Right renal pelvis (tissue), 4 donors: ENCODE measurements at places on chromosomes 4 and X. TPM values are rescaled to one million over a fixed set of nuclear protein-coding genes. Genes with fewer than 3 reads are reported as not detected.

SLC6A14 gene
- polyA plus RNA-seq: 0.17 TPM

BEX2 gene
- 83.2 TPM for polyA plus RNA-seq

FGB gene
- polyA plus RNA-seq: 142 TPM

CPZ gene
- polyA plus RNA-seq: 20.1 TPM

GLUD2 gene
- 5.2 TPM for polyA plus RNA-seq

DNA sequence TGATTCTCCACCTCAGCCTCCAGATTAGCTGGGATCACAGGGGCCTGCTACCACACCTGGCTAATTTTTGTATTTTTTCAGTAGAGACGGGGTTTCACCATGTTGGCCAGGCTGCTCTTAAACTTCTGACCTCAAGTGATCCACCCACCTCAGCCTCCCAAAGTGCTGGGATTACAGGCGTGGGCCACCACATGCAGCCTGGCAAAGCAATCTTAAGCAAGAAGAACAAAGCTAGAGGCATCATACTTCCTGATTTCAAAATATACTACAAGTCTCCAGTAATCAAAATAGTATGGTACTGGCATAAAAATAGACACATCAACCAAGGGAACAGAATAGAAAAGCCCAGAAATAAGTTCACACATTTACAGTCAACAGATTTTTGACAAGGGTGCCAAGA, 12.8 kb upstream of the F8A1 start:
- no peak for DNase-seq

DNA sequence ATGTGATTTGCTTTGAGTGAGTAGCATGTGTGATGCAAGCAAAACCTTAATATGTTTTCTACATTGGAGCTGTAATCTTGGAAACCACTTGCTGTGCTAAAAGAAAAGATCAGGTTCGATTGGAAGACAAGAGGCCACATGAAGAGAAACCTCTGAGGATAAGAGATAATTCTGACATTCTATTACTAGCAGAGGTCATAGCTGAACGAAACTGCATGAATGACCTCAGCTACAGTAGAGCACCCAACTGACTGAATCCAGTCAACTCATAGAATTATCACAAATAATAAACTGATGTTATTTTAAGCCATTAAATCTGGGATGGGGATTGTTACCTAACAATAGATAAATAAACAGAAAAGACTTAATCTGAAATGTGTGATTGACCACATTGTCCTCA, 147.1 kb downstream of the CAMK2D start:
- DNase-seq: no peak

DNA sequence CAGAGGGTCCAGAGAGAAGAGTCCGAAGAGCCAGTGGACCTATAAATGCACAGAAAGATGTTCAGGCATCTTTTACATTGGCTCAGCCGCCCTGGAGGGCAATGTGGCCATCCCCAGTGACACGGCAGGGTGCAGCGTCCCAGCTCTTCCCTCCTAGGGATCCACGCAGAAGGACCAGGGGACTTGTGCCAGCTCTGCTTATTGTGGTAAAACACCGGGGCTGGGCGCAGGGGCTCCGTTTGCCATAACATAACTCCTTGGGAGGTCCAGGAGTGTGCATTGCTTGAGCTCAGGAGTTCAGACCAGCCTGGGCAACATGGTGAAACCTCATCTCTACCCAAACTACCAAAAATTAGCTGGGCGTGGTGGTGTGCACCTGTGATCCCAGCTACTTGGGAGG, 70.2 kb downstream of the CPZ start:
- no peak for DNase-seq

- no peak for DNase-seq
These were observed 23.2 kb downstream of the RELL1 start for GRCh38 chr4:37662861-37663390.

- no peak for DNase-seq
These were observed 41.2 kb upstream of the SMAD1 start for GRCh38 chr4:145440292-145441007.

DNA sequence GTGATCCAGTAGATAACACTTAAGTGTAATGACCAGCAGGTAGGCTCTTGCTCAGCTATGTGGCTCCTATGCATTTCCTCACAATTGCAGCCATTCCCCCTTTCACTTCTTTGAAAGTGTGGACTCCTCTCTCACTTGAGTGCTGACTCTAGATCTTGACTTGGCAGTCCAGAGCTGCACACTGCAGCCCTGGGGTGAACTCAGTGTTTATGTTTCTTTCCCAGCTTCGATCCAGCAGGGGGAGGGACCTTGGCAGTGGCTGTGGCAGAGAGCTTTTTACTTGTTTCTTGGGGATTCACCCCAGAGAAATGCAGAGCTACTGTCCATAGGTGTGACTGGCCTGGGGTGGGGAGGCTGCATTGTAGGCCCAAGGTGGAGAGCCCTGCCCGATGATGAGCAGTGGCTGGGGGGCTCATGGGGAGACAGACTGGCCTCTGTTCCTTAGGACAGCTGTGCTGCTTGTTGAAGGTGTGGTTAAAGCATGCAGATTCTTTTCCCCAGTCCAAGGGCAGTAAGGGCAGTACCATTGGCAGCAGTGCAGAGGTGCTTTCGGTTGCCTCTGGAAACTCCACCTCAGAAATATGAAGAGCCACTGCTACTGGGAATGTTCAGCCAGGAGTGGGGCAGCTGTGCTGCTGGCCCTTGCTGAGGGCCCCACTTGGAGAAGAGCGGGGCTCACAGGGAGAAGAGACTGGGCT, 134.7 kb downstream of the SH3BGRL start:
- no peak for DNase-seq

DNA sequence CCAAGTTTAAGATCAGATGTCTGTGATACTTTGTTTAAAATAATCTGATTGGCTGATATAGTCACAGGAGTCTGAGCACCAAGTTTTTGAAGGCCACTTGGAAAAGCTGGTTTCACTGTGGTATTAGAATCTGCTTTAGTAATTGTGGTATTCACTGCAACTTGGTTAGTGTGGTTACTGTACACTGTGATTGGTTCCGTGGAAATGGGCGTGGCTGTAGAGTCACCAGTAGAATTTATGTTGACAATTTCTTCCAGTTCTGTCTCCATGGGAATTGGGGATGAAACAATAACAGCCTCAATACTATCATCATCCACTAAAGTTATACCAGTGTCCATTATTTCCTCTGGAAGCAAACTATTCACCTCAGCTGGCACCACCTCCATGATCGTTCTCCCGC, 26.2 kb downstream of the LIN54 start:
- DNase-seq: no peak

GRCh38 chr4:125315576-125316400, 1.0 kb downstream of the FAT4 start:
- DNase-seq: no peak

DNA sequence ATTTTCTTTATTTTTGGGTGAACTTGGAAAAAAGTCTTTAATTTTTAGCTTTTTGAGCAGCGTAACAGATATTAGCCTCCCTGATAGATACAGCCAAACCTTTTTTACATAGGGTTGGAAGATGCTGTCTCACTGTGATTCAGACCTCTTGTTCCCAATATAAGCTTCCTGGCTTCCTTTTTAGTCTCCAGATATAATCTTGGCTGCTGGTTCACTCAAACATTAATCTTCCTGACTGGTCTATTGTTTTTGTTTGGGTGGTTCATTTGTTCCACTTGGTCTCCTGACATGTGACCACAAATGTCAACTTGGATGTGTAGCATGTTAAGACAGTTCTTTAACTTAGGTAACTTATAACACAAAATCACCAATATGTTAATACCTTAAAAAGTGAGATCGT, 23.0 kb downstream of the RPA4 start:
- DNase-seq: no peak

DNA sequence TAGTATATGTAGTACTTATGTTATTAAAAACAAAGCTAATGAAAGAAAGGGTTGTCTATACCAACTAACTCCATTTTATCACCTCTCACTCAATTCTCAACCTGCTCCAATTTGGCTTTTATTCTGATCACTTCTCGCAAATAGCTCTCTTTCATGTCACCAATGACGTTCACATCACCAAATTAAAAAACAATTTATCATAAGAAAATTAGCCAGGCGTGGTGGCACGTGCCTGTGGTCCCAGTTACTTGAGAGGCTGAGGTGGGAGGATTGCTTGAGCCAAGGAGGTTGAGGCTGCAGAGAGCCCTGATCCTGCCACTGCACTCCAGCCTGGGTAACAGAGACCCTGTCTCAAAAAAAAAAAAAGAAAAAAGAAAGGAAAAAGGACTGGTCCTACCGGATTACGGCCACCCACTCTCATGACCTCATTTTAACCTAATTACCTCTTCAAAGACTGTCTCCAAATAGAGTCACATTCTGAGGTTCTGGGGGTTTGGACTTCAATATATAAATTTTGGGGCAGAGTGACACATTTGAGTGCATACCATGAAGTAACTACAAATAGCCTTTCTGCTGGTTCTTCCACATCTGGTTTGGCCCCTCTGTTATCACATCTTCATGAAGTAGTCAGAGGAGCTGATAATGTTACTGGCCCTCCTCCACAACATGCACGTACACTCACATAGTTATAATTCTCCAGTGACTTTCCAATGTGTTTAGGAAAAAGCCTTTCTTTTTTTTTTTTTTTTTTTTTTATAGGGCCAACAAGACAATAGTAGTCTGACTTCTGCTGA, 15.8 kb upstream of the RBMX start:
- no peak for DNase-seq

DNA sequence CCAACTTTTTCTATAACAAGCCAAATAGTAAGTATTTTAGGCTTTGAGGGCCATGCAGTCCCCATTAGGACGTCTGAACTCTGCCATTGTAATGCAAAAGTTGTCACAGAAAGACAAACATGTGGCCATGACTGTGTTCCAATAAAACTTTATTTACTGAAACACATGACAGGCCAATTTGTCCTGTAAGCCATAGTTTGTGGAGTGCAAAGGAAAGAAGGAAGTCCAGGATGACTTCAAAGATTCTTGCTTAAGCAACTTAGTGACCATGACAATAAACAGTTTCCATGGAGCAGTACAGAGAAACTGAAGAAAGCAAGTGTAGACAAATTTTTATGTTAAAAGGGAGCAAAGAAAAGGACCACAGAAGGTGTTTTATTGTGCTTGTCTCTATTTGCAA, 35.0 kb upstream of the MYOZ2 start:
- DNase-seq: no peak

DNA sequence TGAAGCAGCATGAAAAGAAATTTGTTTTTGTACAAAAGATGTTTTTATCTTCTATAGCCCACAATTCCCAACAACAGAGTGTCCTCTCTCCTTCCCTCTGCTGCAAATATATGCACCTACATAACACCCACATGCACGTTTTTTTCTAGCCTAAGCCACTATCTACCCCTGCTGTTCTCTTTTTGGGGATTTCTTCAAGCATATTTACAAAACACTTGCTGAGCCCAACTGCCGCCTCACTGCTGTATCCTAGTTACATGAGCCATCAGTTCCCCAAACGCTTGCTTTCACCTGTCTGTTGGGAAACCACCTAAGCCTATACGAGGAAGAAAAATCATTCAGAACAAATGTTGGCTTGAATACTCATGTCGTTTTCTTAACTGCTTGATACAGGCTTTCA, 127.2 kb downstream of the CHRNA9 start:
- DNase-seq: no peak

DNA sequence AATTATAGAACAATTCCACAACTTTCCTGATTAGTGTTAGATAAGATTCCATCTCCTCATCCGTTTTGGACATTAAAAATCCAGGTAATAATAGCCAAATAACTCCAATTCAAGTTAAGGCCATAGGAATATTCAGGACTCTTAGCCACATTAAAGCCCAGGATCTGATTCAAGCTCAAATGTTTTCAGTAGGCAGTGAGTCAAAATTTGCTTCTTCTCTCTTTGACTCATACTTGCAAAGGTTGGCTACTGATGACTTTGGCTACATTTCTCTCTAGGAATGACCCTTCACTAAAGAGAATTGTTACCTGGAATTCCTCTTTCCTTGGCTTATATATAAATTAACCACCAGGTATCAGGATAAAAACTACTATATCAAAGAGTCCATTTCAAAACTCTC, 354.9 kb upstream of the HS3ST1 start:
- no peak for DNase-seq

GRCh38 chrX:153598541-153599191, at the start of gene CCNQ:
Gene CCNQ (minus strand): TSS chrX:153599139. CDS start chrX:153599073, 66 bp downstream.
- DNase-seq: no peak

- DNase-seq: no peak
These were observed 870.0 kb upstream of the INTU start for GRCh38 chr4:126762663-126763247.

- DNase-seq: no peak
These were observed 11.9 kb downstream of the ADD1 start for GRCh38 chr4:2855584-2855983.

- DNase-seq: no peak
These were observed at the start of gene MTMR1 for GRCh38 chrX:150692831-150693724. Gene MTMR1 (plus strand): TSS chrX:150693396. CDS start chrX:150693531, 135 bp downstream.

DNA sequence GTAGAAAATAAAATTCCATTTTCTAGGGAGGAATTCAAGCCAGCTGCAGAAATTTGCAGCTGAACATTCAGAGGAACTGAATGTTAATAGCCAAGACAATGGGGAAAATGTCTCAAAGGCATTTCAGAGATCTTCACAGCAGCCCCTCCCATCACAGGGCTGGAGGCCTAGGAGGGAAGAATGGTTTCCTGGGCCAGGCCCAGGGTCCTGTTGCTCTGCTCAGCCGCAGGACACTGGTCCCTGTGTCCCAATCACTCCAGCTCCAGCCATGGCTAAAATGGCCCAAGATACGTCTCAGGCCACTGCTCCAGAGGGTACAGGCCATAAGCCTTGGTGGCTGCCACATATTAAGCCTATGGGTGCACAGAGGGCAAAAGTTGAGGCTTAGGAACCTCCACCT, 20.4 kb downstream of the FAM13A start:
- DNase-seq: no peak

- DNase-seq: no peak
These were observed 107.7 kb upstream of the LRPAP1 start for GRCh38 chr4:3639613-3640586.

DNA sequence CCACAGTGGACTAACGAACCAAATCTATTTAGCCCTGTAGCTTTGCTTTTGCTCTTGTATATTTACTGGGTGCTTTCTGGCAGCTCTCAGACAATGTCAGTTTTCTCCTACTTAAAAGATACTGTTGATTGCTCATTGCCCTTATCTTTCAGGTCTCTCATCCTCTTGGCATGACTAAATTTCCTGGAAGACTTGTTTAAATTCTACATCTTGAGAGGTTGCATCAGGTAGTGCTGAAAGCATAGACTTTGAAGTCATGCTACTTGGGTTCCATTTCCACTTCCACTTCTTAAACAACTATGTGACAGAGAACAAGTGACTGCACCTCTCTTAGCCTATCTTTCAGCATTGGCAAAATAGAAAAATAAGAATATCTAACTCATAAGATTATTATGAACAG, 8.4 kb downstream of the TDO2 start:
- no peak for DNase-seq

- no peak for DNase-seq
These were observed 29.2 kb downstream of the HS3ST1 start for GRCh38 chr4:11399461-11399971.

- no peak for DNase-seq
These were observed 13.3 kb downstream of the UBA6 start for GRCh38 chr4:67687636-67688035.

DNA sequence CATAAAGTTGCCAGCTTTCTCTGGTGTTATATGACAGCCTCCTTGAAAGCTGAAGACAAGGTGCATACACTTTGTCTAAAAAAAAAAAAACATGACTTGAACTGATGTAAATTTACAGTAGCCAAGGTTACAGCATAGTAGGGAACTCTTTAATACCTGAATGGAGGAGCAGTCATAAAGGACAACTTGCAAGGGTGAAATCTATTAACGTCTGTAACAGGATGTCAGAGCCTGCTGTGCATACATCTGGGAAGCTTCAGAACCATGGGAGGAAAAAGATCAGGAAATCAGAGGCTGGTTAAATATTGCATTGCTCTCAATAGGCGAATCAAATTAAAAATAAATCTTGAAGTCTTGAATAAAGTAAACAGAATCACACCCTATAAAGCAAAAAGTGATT, 484.0 kb upstream of the CTSO start:
- DNase-seq: no peak
